ENCODE measurements at places on chromosomes 4 and X.

DNA sequence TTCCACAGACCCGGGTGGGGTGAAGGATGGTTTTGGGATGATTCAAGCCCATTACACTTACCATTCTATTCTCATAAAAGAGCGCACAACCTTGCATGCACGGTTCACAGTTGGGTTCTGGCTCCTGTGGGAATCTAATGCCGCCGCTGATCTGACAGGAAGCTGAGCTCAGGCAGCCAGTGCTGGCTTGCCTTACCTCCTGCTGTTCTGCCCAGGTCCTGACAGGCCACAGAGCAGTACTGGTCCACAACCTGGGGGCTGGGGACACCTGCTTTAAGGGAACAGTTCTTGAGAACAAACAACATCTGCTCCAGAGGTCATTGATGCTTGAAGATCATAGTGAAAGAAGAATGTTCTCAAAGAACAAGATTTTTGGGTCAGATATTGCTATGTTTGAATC is 8.0 kb upstream of the HS3ST1 start:
- DNase-seq, result no peak

- DNase-seq, result no peak
Observed at GRCh38 chrX:12367254-12367653, 229.0 kb downstream of the FRMPD4 start.

GRCh38 chrX:70445951-70446350 is 1.3 kb downstream of the DLG3 start:
- no peak for DNase-seq

DNA sequence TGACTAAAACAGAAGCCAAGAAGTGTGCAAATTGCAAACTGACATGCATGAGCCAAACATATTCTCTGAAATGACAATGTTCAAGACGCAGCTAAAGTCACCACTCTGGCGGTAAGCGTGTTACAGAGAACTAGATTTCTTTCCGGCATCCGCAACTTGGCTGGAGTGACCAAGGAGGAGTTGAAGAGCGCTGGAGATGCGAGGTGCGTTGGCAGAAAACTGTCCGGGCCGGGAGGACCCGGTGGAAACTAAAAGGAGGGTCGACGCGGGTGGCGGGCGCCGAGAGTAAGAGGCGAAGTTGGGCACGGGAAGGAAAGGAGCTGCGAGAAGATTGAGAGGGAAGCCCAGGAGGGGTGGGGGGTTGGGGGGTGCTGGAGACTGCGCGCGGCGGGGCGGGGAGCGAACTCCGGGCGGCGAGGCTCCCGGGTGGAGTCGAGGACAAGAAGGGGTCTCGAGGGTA is 807 bp downstream of the SEL1L3 start:
- no peak for DNase-seq

DNA sequence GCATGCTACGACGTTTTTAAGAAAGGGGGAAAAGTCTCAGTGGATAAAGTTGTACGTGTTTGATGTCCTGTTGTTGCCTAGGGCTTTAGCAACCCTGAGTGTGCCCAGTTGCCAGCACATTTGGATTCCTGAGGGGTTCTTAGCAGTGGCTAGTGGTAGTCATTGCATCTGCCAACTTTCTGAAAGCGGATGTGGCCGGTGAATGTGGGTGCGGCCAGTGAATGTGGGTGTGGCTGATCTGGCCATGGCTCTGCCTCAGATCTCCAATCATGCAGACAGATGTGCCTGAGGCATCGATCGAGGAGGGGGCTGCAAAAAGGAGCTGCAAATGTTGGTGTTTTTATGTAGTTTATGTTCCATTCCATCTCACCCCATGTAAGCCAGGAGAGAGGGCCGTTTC is 41.5 kb upstream of the FAT1 start:
- DNase-seq, result no peak
